ENCODE measurements at places on chromosomes 11 and 22.

DNA sequence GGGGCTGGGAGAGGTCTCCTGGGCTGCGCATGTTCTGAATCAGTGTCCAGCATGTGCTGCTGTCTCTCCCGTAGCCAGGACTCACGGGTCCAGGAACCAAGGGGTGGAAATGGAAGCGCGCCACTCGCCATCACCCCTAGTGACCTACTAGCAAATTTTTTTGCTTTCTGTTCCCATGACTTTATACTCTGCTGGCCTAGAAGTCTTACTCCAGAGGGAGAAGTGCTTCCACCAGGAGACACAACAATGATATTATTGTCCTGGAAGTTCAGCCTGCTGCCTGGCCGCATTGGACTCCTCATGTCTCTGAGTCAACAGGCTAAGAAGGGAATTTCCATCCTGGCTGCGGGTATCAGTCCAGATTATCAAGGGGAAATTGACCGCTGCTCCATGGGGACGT is 729.7 kb downstream of the BRD1 start:
- DNase-seq = no peak

DNA sequence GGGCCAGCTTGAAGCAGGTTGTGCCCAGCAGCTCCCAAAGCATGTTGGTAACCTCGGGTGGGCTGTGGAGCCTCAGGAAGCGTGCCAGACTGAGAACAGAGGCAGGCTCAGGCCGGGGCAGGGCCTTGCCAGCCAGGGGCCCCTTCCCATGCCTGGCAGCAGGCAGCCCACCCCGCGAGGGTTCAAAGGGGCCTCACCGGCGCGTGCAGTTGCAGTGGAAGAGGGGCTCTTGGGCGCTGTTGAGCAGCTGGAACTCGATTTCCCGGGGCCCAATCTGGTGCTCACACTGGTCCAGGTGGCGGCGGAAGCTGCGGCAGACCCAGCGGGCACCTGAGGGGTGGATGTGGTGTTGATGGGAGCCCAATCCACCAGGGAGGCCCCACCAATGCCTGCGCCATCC is 3.6 kb downstream of the PLA2G3 start:
- no peak for DNase-seq

GRCh38 chr11:112925516-112926310 is 35.5 kb upstream of the NCAM1 start:
- DNase-seq = no peak

GRCh38 chr11:47464483-47464882 is 15.5 kb upstream of the RAPSN start:
- DNase-seq = no peak

GRCh38 chr11:1660111-1660867 is 30.7 kb downstream of the KRTAP5-5 start:
- DNase-seq = no peak

Measured in ovary (tissue), 10 donors.